Stimulated activated CD4-positive, alpha-beta T cell treated with anti-CD3 and anti-CD28 coated beads, Interleukin-4, amount 100 ng/mL, for 1 hour (primary cell): ENCODE measurements at places on chromosomes 2 and 18.

DNA sequence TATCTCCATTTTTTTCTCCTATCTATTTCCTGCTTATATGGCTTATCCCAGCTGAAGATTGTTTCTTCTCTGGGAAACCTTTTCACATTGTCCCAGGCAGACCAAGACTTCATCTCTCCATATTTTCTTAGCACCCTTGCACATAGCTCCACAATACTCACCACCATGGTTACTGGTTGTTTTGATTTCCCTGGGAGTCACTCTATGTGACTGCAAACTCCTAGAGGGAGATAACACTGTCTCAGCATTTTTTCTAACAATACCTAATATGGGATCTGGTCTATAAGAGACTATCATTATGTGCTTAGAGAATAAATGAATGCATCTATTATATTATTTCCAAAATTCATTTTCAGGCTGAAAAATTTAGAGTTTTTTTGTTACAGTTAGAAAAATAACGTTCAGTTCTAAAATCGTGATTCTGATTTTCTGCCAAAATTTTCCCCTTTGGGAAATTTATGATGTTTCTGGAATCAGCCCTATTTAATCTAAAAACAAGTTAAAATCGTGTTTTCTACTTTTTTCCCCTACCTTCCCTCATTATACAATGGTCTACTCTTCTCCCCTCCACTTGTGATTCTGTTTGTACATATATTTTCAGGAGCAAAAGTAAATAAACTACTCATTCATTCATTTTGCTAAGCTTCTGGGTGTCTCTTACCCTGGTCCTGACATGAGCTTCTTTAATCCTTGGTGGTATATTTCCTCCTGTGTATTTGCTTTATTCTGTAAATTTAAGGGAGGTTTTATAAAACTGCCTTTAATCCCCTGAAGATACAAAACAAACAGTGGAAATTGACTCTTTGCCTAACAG, 95.4 kb downstream of the HNMT start:
- no peak for DNase-seq

- no peak for DNase-seq
These were observed 20.7 kb downstream of the TANC1 start for GRCh38 chr2:158989165-158989564.

- no peak for DNase-seq
These were observed 24.1 kb upstream of the ZCCHC2 start for GRCh38 chr18:62498616-62499262.

GRCh38 chr2:111694700-111695101, 189.3 kb downstream of the ANAPC1 start:
- DNase-seq: no peak

GRCh38 chr2:210715560-210716082, 159.2 kb downstream of the CPS1 start:
- no peak for DNase-seq

DNA sequence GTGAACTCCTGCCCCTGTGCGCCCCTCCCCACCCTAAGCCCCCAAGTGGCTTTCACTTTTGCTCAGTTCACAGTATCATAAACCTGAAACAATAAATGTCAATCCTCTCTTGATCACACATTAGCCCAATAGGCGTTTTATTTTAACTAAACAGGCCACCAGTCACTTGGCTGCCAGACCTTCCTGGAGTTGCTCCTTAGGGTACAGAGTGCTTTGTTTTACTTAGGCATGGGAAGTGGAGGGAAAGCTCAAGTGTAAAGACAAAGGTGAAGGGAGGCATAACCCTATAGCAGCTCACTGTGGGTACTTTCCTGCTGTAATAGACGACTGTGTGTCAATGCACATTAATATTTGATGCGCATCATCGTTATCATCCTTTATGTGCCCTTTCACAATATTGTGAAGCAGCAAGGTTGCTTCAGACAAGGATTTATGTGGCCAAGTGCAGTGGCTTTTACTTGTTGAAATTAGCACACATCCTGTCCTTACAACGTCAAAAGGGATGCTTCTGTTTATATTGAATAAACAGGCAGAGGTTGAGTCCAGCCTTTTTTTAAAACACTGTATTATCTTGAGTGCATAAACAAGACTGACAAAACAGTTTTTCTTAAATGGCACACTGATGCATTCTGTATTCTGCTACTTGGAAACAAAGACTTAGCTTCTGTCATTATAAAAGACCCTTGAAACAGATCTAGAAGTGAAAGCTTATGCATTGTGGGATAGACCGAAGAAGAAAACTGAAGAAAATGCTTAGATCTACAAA, 168.5 kb downstream of the TMEFF2 start:
- DNase-seq: no peak

DNA sequence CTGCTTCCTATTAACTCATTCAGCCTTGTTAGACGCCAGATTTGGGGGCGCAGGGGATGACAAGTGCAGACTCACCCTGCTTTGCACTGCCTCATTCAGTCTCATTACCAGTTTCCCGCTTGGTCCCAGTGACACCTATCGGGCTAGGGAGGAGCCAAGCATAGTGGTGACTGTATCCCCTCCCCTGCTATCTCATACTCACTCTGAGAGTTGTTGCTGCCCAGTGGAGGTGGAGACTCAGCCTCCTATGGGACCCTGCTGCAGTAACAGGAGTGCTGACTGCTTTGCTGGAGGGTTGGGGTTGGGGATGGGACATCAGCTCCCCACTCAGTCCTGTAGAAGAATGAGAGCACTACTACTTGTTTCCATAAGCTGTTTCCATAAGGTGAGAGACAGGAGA, 21.3 kb upstream of the PIK3C3 start:
- no peak for DNase-seq

GRCh38 chr2:198657512-198658121, 800.1 kb downstream of the SATB2 start:
- no peak for DNase-seq

GRCh38 chr18:78069784-78070664, 820.4 kb downstream of the GALR1 start:
- no peak for DNase-seq

DNA sequence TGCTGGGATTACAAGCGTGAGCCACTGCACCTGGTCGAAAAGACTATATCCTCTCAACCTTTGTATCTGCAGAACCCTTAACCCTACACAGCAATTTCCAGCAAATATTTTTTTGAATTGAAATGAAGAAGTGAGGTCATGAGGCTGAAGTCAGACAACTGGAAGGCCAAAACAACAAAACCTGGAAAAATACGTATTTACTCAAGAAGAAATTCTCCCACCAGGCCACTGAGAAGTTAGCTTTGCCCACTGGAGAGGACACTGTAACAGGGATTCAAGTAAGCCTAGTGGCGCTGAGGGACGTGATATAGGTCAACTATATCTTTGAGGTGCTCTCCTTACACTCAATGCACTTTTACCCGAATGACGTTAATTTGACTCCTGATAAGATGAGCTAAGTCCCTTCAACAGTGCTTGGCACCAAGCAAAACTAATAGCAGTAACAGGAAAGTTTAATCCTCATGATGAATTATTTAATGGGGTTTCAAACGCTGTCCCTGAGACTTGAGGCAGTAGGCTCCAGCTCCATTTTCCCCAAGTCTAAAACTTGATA, 1.9 kb downstream of the HDLBP start:
- DNase-seq: no peak

GRCh38 chr2:239377591-239377990, 23.2 kb downstream of the HDAC4 start:
- no peak for DNase-seq

DNA sequence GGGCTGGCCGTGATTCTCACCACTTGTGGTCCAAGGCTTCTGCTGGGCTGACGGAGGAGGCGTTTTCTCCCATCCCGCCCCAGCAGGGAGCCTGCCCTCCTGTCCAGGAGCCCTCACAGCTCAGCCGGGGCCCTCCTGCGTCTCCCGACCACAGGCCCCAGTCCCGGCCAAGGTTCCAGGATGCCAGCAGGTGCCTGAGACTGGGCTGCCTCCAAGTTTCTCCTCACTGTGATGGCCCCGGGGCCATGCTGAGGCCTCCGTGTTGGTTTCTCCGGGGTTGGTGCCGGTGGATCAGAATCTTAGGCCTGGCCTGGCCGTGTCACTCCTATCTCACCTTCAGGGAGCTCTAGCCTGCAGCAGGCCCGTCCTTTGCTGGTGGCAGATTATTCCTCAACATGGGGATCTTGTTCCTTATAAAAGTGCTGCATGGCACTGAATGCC, 5.9 kb downstream of the KCNG2 start:
- DNase-seq: no peak

DNA sequence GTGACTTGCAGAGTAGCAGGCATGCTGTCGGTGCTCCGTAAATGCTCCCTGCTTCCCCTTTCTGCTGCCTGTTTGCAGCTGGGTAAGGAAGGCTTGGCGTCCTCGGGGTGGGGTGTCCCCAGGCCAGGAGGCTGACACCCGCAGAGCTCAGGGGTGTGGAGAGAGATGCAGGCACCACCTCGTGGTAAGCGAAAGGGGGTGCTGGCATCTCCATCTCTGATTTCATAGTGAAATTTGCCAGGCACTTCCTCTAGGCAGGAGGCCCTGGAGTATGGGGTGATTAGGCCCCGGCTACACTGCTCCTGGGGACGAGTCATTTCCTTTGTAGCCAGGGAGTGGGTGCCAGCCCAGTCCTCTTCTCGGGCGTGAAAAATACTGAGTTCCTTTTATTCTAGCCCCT, 160.4 kb downstream of the KLHL29 start:
- DNase-seq: no peak

GRCh38 chr2:16725549-16725948, 59.9 kb upstream of the CYRIA start:
- DNase-seq: no peak

DNA sequence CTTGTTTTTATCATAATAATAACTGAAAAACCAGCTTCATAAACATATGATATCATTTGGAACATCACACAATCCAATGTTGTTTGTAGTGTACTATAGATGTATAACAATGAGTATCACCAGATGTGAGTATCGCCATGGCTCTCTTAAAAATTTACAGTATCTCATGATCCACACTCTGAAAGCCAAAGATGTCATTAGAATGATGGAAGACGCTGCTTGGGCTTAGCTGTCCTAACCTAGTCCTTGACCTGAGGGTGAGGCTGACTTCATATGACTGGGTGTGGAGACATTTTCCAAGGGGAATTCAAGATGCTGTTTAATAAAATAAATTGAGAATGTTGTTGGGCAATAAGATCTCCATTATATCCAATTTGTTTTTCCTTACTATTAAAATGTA, 242.6 kb downstream of the RIT2 start:
- no peak for DNase-seq

- DNase-seq: no peak
These were observed 117.3 kb downstream of the ARL6IP6 start for GRCh38 chr2:152835674-152836073.

GRCh38 chr2:113809076-113809736, 52.8 kb upstream of the SLC35F5 start:
- DNase-seq: no peak
